ELF-1 (cell line): ENCODE measurements at places on chromosomes 7 and 10.
A peak's percentile ranks its signal among the peaks of the same experiment; 100 is the strongest.

DNA sequence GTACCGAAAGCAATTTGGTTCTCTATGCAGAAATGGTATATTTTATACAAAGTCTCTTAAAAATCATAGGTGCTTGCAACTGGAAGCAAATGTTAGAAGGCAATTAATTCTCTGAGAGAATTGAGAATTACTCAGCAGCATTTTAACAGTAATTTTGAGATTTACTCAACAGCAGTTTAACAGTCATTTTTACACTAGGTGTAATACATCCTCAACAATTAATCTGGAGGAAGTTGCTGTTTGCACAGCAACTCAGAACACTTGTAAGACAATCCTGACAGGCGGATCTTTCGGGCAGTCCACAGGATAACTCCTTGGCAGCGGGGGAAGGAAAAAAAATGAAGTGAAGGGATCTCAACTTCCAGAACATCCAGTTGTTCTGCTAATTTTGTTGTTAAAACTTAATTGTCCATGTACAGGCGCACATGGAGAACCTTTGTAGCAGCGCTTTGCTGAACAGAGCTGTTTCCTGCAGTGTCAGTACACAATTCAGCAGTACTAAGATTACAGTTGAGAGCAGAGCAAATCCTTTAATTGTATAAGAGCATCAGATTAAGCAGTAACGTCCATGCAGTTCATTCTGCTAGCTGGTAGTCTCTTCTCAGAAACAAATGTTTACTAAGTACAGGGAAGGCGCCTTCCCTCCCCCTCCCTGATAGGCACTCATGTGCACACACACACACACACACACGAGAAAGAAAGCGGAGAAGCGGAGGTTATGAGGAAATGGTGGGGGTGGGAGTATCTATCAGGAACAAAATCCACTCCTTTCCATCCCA, 43.8 kb downstream of the ENO4 start:
- no peak for DNase-seq

- no peak for DNase-seq
Observed at GRCh38 chr10:48284002-48284546, 9.6 kb upstream of the FRMPD2 start.

DNA sequence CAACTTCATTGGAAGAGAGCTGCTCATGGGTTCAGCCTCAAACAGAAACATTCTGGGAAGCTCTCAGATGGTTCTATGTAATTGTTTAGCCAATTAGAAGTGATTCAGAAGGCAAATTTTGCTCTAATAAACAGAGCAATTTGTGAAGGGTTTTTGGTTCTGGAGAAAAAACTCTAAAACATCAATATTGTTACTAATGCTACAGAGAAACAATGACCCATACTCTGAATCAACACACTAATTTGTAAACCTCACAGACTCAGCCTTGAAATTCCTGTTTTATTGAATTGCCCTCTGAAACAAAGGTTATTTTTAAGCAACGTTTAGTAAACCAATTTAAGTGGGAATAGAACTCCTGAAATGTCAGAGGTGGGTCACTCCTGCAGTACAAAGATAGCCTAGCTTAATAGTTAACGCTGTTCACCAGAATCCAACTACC, 171.6 kb upstream of the SVIL start:
- DNase-seq = no peak

- DNase-seq = no peak
Observed at GRCh38 chr7:133563251-133563650, 310.4 kb downstream of the EXOC4 start.

DNA sequence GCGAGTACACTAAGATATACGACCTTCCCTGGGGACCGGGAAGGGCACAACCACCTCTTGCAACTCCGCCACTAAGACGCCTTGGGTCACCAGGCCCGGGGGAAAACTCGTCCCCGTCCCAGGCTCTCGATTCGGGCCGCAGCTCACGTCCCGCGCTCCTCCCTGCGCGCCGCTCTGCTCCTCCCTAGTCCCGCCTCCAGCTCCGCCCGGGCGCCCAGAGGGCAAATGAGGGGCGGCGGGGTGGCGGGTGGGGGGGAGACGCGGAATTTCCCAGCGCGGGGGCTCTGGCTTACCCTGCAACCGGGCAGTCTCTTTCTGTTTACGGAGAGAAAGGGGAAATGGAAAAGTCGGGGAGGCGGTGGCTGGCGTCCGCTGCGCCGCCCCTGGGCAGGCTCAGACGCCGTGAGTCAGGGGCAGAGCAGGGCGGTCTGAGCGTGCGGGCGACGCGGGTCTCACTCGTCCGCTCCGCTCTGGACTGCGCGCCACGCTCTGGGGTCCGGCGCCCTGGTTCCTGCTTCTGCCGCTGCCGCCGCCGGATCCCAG, at the start of gene MAP3K8:
Gene MAP3K8, plus strand, starts transcription at position 455 of the 543 bp plus-strand sequence. CDS start 4,755 bp downstream, outside the sequence.
- DNase-seq = peak; percentile 91

DNA sequence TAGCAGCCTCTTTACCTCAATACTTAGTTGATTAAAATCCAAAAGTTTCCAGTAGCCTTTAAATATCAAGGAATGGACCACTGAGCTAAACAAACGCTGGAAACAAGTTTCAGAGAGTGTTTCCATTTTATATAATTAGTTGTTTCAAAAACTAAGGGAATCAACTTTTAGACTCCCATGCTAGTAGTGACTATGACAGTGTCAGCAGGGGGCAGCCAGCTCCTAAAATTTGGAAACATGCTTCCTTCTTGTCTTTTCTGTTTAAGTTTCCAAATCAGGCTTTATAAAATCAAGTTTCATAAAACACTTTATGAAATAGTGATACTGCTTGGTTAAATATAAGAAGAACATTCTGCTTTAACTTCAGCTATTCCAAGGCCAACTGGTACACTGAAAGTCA, 138.2 kb upstream of the TMEM229A start:
- no peak for DNase-seq

GRCh38 chr7:41652267-41652666, 50.6 kb downstream of the INHBA start:
- DNase-seq = no peak

- no peak for DNase-seq
Observed at GRCh38 chr7:159126311-159127260, 18.1 kb downstream of the VIPR2 start.

GRCh38 chr7:100864263-100864845, 2.8 kb upstream of the TRIP6 start:
- DNase-seq = no peak

DNA sequence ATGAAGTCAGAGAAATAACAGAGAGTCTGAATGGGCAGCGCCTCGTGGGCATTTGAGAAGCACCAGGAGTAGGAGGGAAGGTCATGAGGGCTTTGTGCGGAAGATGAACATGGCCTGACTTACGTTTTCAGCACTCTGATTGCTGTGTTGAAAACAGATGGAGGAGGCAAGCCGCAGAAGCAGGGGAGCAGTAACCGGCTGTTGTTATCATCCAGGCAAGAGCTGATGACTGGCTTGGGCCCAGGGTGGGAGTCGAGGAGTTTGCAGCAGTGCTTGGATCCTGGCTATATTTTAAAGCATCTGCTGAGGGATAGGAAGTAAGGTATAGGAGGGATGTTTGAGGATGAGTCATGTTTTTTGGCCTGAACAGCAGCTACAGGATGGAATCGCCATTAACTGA, 12.7 kb upstream of the PDLIM1 start:
- DNase-seq = peak; percentile 28

DNA sequence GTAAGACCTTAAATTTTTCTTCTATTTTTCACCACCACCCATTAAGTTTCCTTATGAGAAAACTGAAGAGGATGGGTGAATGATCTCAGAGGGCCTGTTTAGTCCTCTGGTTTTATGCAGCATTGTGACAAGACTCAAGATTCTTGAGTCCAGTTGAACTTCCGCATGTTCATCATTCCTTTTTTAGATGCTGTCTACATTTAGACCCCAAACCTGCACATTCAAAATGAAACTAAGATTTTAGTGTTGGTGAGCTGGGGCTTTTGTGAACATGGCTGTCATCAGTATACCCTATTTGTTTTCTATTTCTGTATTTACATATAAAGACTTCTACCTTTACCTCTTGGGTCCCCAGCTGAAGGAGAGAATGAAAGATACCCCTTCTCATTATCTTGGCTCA, 31.1 kb downstream of the NET1 start:
- no peak for DNase-seq

GRCh38 chr7:20030417-20030816, 186.8 kb downstream of the MACC1 start:
- no peak for DNase-seq

DNA sequence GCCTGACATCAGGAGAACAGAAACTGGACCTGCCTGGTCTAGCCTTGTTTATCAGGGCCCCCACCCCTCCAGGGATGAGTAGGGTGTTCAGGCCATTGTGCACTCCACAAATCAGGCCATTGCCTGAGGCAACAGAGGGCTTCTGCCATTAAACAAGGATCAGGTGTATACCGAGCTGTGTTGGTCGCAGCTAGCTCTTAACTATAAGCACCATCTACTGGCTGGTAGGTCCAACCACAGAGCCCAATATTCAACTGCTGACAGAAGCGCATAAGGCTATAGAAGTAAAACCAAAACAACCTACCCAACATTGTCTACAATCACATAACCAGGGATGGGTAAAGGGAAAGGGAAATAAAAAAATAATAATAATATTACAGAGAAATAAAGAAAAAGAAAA, 451.7 kb upstream of the TEX47 start:
- no peak for DNase-seq

- DNase-seq = no peak
Observed at GRCh38 chr7:158021836-158022235, 565.8 kb downstream of the PTPRN2 start.

DNA sequence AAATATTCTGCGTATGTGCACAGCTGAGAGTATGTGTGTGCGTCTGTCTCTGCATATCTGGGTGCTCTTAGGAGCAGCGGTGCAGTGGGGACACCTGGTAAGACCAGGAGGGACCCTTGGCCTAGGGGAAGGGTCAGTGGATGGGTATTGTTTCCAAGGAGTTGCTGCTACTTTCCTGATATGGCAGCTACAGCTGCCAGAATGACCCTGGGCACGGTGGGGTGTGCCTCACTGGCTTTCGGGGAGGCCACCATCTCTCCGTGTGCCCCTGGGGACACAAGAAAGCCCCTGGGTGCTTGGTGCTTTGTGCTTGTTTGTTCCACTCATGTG, 8.6 kb downstream of the PFKFB3 start:
- no peak for DNase-seq

- DNase-seq = no peak
Observed at GRCh38 chr10:6916601-6917000, 336.5 kb upstream of the PRKCQ start.

GRCh38 chr7:151925446-151926335, 30.6 kb upstream of the GALNTL5 start:
- DNase-seq = no peak

DNA sequence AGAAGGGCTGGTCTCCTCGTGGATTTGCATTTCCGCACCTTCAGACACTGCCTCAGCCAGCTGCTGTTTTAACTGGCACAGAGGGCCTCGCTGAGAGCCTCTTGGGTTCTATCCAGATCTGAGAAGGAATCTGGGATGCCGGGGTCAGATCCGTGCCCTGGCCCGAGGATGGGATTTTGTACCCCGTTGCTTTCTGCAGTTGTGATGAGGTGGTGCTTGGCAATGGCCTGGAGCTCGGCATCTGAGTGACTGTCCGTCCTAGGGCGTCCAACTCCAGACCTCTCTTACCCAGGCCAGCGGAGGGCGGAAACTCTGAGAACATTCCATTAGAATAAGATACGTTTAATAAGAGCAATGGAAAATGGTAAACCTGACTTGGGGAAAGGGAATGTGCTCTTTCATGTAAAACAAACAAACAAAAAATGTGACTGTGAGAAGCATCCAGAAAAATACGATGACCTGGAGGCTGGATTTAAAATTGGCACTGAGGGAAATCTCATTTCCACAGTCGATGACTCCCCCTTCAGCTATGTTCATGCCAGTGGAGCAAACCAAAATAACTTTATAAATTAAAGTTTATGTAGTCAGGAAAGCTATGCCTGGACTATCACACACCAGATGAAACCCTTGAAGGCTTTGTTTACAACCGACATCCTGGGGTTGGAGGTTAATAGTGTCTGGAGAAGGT, 39.6 kb downstream of the GRK5 start:
- DNase-seq = no peak

DNA sequence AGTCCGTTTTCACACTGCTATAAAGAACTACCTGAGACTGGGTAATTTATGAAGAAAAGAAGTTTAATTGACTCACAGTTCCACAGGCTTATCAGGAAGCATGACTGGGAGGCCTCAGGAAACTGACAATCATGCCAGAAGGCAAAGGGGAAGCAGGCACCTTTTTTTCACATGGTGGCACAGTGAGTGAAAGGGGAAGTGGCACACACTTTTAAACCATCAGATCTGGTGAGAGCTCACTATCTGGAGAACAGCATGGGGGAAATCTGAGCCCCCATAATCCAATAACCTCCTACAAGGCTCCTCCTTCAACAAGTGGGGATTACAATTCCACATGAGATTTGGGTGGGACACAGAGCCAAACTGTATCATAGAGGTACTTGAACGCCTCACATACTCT, 30.0 kb downstream of the AGR3 start:
- DNase-seq = no peak

DNA sequence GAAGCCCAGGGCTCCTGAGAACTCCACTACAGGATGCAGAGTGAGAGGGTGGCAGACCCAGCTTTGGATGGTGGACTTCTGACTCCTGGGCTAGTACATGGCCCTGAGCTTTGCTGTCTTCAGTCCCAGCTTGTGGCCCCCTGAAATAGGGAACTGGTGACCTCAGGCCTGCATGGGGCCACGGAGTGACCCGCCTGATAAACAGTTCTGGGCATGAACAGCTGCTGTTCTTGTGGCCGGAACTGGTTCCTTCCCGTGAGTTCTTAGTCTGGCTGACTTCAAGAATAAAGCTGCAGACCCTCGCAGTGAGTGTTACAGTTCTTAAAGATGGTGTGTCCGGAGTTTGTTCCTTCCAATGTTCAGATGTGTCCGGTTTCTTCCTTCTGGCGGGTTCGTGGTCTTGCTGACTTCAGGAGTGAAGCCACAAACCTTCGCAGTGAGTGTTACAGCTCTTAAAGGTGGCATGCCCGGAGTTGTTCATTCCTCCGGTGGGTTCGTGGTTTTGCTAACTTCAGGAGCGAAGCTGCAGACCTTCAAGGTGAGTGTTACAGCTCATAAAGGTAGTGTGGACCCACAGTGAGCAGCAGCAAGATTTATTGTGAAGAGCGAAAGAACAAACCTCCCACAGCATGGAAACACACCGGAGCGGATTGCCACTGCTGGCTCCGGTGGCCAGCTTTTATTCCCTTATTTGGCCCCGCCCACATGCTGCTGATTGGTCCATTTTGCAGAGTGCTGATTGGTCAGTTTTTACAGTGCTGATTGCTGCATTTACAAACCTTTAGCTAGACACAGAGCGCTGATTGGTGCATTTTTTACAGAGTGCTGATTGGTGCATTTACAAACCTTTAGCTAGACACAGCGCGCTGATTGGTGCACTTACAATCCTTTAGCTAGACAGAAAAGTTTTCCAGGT, 268.0 kb downstream of the ZEB1 start:
- no peak for DNase-seq

GRCh38 chr7:36048902-36049240, 104.2 kb upstream of the EEPD1 start:
- no peak for DNase-seq

- no peak for DNase-seq
Observed at GRCh38 chr7:15707570-15707969, 21.1 kb upstream of the MEOX2 start.

- no peak for DNase-seq
Observed at GRCh38 chr10:92681306-92681834, 8.4 kb upstream of the HHEX start.
